ENCODE measurements at places on chromosomes 1 and 21.

DNA sequence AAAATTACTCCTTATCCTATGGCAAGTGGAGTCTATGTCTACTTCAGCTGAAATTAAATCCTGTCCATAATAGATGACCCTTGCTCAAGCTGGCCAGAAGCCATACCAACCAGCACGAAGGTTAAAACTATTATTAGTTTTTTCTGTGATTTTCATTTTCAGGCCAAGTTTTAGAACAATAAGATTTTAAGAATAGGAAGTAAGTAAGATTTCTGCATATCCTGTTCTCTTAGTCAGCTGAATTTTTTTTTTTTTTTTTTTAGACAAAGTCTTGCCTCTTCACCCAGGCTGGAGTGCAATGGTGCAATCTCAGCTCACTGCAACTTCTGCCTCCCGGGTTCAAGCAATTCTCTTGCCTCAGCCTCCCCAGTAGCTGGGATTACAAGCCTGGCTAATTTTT, 6.1 kb upstream of the RBP7 start:
- DNase-seq: no peak

- no peak for DNase-seq
Measured at GRCh38 chr1:39490596-39491145, 765 bp upstream of the BMP8A start.

GRCh38 chr1:147534386-147534785, 6.9 kb upstream of the BCL9 start:
- no peak for DNase-seq

GRCh38 chr1:41465741-41466140, 18.7 kb downstream of the EDN2 start:
- DNase-seq: no peak

GRCh38 chr1:221117548-221117951, 238.3 kb downstream of the HLX start:
- peak; percentile 57 for DNase-seq

GRCh38 chr1:72845981-72846380, 563.6 kb upstream of the NEGR1 start:
- no peak for DNase-seq

DNA sequence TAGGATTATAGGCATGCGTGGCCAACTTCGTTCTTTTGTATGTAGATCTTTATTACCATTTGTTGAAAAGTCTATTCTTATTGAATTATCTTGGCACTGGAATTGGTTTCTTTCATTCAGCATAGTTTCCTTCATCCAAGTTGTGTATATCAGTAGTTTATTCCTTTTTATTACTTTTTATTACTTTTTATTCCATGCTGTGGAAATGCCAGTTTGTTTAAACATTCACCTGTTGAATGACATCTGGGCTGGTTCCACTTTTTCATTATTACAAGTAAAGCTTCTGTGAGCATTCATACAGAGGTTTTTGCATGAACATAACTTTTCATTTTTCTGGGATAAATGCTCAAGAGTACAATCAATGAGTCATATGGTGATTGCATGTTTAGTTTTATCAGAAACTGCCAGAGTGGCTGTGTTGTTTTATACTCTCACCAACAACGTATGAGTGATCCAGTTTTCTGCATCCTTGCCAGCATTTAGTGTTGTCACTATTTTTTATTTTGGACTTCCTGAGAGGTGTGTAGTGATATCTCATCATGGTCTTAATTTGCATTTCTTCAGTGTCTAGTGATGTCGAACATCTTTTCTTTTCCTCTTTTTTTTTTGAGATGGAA, 28.6 kb downstream of the PTPRU start:
- no peak for DNase-seq

DNA sequence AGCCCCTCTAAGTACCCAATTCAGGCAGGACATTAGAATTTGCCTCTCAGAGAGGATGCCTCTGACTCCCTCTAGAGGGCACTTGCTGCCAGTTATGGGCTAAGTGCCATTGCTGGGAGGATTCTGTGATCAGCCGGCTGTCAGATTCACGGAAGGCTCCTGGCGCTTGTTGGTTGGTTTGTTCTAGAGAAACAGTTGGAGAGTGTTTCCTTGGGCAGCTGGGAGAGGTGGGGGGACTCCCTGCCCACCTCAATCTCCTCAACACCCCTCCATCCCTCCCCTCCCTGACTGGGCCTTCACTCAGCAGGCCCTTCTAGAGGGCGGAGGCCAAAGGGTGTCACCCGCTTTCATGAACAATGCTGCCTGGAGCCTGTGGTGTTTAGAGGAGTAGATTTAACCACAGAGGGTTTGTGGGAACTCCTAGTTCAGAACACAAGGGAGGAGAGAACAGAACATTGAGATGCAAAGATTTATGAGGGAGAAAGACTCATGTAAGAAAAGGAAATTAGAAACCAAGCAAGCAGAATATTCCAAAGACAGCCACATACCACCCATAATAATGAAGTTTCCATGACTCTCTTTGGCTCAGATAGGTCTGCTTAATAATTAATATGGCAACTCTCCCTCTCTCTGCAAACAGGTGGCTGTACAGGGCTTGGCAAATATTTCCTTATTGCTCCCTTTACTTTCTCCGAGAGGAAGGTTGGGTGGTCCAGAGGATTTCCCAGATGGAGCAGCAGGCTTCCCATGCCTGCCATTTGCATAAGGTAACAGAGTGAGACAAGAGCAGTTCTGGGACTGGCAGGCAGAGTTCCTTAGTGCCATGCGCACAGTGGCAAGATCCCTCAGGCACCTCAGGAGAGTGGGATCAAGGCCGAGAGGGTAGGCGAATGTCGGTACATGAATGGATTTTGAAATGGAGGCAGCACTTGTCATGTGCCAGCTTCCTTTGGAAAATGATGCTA, 30.0 kb upstream of the ACP6 start:
- DNase-seq: no peak

DNA sequence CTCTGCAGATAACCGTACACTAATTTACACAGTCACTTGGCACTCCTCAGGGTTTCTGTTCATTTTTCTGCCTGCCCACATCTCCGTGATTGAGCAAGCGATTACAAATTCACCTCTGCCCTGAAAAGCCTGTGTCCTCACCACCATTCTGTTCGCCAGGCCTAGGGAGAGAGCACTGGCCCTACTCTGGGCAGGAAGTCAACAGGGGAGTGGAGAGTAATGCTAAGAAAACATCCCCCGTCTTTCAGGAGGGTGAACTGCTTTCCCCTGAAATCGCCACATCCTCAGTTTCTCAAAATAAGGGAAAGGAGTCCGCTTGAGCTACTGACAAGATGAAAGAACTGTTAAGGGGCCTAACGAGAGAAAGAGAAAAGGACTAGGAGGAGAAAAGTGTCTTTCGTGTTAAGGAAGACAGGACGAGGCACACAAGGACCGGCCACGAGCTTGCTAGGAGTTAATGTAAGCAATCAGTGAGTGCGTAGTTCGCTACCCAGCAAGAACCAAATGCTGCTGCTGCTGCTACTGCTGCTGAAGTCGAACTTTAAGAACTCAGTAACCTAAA, 632 bp downstream of the PEX19 start:
- no peak for DNase-seq

- DNase-seq: no peak
Measured at GRCh38 chr1:12202190-12202497, 27.7 kb upstream of the VPS13D start.

DNA sequence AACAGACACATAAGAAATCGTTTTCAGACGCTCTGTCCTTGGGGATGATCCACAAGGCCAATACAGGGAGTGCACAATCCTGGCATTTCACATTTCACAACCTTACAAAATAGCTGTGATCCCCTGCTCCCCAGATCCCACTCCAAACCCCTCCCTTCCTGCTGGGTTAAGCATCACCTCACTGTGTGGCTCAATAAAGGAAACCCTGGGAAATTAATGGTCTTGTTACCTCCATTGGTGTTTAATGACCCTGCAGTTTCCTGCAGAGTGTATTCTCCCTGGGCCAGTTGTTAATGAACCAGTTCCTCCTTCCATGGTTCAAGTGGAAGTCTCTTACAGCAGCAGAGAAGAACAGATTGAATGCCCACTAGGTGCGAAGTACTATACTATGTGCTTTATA, 334.7 kb downstream of the OMA1 start:
- no peak for DNase-seq

GRCh38 chr1:168008595-168008994, 71.7 kb upstream of the MPC2 start:
- no peak for DNase-seq

- peak; percentile 49 for DNase-seq
Measured at GRCh38 chr1:8987881-8988617, 38.2 kb downstream of the SLC2A7 start.

DNA sequence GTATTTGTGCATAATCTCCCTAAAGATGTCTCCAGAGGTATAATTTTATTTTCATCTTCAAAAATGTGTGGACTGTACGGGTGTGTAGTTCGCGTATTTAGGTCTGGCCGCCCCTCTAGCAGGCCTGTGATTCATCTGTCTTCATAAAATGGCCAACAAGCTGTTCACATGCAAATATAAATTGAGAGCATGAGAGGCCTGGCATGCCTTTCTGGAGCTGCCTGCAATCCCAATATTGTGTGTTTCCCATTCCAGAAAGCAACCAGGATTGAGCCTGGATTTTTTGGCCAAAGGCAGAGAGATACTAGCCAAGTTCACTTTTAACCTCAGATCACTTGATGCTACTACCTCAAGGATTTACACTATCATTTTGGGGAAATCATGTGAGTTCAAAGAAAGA, 197.2 kb downstream of the NFIA start:
- DNase-seq: no peak

GRCh38 chr1:33140153-33141149, 41.4 kb downstream of the TRIM62 start:
- no peak for DNase-seq
